Fibroblast of the conjunctiva (primary cell): ENCODE measurements at places on chromosomes 1 and 21.

- no peak for DNase-seq
These were observed 19.0 kb upstream of the IRF2BP2 start for GRCh38 chr1:234629026-234629425.

- DNase-seq, result peak; percentile 23
These were observed 536.6 kb upstream of the NR5A2 start for GRCh38 chr1:199490769-199491527.

DNA sequence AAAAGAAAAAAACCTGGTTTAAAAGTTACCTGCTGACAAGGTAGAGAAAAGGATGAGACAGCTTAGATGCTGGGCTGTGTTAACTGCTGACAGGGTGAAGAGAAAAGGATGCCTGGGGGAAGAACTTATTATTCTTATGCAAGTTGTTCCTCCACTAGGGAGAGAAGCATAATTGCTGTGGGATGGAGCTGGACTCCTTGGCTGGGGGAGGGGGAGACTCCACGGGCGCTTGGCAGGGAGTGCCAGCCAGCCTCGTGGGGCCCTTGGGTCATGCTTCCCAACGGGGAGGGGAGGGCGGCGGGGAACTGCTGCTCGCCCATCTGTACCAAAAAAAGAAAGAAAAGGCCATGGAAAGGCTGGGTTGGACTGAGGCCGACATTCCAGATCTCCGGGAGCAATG lies 47.2 kb downstream of the SYCP1 start:
- no peak for DNase-seq

DNA sequence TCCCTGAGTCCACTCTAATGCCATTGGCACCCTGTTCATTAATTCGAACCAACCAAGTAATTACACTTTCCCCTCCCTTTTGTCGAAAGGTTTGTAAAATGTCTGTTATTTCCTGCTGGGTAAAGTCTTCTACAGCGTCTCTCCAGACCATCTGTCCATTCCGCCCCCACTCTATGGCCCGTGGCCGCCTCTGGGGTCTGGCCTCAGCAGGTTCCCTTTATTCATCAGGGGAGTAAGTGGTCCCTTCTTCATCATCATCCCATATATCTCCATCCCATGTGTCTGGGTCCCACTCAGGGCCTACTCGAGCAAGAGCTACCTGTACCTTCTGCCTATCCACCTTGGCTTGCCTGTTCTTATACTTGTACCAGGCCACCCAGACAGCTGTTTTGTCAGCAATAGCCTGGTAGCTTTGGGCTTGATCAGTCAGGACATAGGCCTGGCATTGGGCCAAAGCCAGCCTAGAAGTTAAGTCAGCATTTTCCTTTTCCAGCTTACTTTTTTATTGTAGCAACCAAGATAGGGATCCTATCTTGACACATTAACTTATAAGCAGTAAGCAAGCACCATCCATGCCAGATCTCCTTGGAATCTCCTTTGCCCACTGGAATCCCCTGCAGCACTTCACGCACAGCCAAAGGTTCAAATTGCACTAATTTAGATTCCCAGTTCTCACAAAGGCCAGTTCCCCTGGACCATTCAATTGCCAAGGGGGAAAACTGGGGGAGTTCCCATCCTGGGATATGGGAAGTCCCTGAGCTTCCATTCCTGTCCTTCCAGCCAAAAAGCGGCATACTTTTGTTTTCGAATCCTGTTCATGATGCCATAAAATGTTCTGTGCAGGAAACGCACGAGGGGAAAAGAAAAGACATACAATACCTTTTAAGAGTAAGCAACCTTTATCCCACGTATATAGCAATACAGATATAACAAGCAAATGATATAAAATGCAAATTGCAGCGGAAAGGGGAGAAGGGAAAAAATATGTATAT lies 6.6 kb upstream of the STUM start:
- no peak for DNase-seq

GRCh38 chr1:101632548-101633272 lies 364.0 kb downstream of the OLFM3 start:
- DNase-seq, result no peak

GRCh38 chr1:27951396-27951795 lies 8.4 kb upstream of the XKR8 start:
- no peak for DNase-seq

- no peak for DNase-seq
These were observed 172.5 kb downstream of the CTH start for GRCh38 chr1:70583522-70583921.

DNA sequence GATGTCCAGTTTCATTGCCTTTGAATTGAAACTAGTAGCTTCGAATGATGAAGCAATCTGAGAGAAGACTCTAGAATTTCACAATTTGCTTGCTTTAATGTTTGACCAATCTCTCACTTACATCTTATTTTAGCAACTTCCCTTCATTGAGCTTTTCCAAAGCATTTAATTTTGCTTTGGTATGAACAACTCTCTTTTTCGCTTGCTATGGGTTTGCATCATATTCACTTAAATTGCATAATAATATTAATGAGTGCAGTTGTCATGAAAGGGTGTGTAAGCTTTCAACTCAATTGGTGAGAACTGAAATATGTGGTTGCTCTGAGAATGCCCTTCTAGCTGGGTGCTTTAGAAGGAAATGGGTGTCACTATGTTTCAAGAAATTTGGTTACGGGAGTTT lies 309.2 kb downstream of the HLX start:
- DNase-seq, result no peak

DNA sequence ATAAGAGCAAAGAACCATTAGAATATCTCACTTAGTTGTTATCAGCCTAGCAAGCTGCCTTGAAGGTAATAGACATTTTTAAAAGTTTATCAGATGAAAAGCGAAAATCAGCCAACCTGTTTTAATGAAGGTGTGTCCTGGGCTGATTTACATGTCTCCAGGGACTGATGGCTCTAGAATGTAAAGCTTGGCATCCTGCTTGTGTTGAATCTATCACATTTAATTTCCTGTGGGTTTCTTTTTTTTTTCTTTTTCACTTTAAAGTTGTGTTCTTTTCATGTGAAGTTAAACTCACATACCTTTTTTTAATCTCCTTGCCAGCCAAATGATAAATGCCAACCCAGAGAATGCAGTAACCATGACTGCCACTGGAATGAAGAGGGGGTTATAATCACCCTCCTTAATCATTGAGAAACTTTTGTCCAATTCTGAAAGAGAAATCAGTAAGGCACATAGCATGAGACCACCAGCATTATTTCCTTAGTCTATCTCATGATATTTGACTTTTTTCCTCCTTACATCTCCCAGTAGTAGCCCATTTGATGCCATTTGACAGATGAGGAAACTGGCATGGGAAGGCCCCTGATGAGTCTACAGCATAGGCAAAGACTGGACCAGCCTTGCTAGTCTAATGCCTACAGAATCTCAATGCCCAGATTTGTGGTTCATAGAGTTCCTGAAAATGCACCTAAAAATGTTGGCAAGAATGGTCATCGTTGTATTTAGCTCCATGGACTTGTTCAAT lies 10.0 kb downstream of the SELL start:
- DNase-seq, result no peak

DNA sequence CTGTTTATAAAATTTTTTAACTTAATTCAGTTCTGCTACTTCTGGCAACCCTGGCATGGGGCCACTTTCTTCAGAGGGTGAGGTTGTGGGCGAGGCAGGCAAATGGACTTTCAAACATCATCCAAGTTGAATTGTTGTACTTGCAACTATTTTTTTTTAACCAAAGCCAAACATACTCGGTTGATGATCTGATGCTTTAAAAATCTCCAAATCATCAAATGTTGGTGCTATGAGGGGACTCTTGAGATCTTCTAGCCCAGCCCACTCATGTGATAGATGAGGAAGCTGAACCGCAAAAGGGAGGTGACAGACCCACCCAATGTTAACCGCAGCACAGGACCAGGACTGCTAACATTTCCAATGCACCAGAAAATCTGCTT lies 6.7 kb downstream of the SLC1A7 start:
- peak; percentile 64 for DNase-seq

DNA sequence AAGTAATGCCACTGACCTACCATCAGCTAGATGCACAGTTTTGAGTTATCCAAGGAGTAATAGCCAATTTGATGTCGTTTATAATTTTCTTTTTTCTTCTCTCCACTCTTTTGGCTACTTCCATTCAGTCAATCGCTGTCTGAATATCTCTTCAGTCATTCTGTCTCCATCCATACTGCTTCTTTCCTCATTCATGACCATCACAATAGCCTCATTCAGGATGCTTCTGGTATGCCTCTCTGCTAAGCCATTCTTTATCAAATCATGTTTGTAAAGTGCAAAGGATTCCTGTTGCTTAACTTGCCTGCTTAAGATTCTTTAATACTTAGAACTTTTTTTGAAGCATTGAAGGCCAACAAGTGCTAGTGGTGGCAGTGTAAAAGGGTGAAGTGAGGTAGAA lies 20.2 kb downstream of the TYW3 start:
- DNase-seq, result no peak

GRCh38 chr1:180781718-180782117 lies 131.0 kb upstream of the KIAA1614 start:
- no peak for DNase-seq

GRCh38 chr21:35138665-35139381 lies 89.7 kb upstream of the RUNX1 start:
- DNase-seq, result no peak

DNA sequence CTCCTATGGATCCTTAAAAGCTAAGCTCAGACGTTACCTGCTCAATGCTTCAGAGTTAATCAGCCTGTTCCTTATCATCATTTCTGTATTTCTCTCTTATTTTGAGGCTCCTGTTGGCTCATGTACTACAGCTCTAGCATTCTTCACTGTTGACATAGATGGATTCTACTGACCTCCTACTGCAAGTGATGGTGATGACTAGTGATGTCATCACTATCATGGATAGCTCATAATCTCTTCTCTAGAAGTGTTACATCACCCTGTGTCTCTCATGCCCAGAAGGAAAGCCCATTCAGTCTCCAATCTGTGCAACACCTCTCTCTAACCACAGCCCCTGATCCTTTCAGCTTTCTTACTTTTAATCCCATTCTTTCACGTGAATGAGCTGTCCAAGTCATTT lies 168.2 kb upstream of the DPT start:
- DNase-seq, result no peak

GRCh38 chr1:116179419-116179818 lies 68.2 kb downstream of the MAB21L3 start:
- no peak for DNase-seq

- no peak for DNase-seq
These were observed 108.0 kb upstream of the KIF26B start for GRCh38 chr1:245046769-245047168.

- DNase-seq, result no peak
These were observed 40.9 kb upstream of the DAB1 start for GRCh38 chr1:57464756-57465155.

- no peak for DNase-seq
These were observed 15.4 kb upstream of the ARF1 start for GRCh38 chr1:228066891-228067654.

GRCh38 chr1:175155936-175156335 lies 36.6 kb downstream of the KIAA0040 start:
- no peak for DNase-seq

GRCh38 chr1:54768093-54768492 lies 3.8 kb upstream of the PARS2 start:
- DNase-seq, result no peak

- DNase-seq, result no peak
These were observed 124.1 kb downstream of the XCL2 start for GRCh38 chr1:168419736-168420135.

GRCh38 chr1:213466541-213466940 lies 415.5 kb downstream of the RPS6KC1 start:
- no peak for DNase-seq

GRCh38 chr1:184422490-184423233 lies 35.8 kb downstream of the C1orf21 start:
- DNase-seq, result no peak

DNA sequence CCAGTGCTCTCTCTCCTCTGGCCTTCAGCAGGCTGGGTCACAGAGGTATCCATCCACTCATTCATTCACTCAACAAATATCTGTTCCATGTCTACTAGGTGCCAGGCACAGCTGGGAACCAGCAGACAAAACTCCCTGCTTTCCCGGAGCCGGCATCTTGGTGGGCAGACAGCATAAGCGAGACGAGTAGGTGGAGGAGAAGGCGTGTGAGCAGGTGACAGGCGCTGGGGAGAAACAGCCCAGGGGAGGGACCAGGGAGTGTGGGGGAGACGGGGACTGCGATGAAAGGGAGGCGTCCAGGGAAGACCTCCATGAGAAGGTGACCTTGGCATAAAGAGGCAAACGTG lies 11.0 kb upstream of the KCNAB2 start:
- no peak for DNase-seq

DNA sequence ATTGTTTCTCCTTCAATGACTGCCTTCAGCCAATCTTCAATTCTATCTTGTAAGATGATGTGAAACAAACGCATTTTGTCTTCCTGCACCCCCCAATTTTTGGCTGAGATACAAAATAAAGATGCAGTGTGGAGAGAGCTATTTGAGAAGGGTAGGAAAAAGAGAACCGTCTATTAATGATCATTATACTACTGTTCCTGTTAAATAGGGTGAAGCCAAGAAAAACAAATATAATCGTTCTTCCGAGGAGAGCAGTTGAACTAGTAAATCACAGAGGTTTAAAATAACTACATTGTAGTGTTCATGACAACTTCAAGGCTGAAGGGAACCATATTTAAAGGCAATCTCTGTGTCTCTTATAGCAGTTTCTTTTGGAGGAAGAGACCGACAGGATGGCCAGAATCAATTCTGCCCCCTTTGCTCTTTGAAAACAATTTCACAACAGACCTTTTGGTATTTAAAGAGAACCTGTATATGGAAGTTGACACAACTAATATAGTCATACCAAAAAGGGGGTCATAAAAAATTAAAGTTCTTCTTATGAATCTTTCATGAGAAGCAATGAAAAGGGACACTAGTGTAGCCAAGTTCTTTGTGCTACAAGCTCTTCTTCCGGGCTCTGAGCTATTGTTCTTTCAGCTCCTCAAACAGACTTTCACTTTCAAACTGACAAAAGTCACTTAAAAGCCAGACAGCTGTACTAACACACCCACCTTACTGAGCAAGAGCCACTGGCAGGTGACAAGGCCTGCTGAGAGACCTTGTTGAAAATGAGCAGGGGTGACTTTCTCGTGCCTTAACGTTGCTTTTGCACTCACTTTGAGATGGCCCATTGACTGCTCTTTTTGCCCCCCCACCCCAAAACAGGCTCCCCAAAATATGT lies 30.9 kb downstream of the PROX1 start:
- no peak for DNase-seq

DNA sequence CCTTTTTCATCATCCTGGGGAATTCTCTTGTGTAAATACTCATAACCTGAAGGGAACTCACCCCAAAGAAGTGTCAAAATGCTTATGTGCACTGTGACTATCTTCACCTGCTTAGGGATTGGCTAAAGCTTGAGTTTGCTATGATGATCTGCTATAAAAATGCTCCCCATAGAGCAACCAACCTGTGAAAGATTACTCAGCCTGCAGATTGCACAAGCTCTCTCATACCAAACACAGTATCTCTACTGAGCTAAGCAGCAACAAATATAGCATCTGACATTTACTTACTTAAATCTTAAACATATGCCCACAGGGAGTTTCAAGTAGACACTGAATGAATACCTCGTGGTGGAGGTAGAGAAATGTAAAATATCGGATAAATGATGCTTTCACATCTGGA lies 725.8 kb downstream of the MRPL39 start:
- no peak for DNase-seq
